ENCODE measurements at places on chromosomes 4 and X.
A peak's percentile ranks its signal among the peaks of the same experiment; 100 is the strongest.

DNA sequence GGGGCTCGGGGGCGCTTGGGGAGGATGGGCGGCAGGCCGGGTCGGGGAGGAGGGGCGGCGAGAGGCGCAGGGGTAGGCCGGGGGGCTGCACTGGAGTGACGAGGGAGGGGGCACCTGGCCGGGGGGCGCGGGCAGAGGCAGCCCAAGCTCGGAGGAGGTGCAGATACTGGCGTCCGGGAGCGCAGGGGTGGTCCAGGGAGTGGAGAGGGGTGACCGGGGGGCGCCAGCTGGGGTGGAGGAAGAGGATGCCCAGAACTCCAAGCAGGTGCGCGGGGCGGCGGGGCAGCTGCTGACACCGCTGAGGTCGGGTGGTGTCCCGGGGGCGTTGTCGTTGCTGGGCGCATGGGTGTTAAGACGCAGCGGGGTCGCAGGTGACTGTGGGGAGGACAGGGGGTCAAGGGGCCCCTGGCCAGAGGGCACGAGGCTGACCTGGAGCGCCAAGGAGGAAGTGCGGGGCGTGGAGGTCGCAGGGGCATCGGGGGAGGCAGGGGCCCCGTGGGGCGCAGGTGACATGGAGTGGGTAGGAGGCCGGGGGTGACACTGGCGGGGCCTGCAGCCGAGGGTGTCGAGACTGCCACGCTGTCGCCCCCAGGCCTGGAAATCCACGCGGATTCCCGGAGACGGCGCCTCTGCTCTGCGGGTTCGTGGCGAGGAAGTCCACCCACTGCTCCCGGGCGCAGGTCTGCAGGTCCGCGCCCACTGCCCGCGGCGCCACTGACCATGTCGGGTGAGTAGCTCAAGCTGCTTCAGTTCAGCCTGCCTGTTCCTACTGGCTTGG lies 928 bp downstream of the GYG2 start:
- no peak for DNase-seq

DNA sequence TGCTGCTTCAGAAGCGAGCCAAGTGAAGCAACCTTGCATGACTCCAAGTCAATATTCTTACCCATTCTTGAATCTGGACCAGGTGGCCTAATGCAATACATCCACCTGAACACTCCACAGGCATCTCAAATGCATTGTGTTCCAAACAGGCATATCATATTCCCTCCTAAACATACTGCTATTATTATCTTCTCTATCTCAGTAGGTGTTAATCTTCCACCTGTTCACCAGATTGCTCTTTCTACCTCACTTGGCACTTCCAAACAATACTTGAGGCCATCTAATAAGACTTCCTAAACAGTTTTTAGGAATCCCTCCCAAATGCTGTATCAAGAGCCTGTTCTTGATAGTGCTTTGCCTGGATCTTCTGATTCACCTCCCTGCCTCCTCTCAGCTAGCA lies 90.7 kb downstream of the GPRIN3 start:
- no peak for DNase-seq

DNA sequence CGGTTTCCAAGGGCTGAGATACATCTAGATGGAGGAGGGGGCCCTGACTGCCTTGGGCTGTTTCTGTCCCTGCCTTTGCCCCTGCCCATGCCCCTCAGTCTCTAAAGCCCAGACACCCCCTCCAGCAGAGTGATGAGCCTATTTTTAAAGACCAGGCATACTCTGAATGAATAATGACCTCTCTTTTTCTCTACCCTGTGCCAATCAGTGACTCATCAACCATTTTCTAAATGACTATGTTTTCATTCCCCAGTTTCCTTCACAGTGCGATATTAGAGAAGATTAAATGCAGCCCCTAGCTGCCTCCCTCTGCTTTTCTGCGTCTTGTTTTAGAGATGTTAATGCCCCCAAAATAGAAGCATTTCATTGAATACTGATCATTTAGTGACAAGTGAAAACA lies 15.5 kb upstream of the NHS start:
- DNase-seq, result no peak

DNA sequence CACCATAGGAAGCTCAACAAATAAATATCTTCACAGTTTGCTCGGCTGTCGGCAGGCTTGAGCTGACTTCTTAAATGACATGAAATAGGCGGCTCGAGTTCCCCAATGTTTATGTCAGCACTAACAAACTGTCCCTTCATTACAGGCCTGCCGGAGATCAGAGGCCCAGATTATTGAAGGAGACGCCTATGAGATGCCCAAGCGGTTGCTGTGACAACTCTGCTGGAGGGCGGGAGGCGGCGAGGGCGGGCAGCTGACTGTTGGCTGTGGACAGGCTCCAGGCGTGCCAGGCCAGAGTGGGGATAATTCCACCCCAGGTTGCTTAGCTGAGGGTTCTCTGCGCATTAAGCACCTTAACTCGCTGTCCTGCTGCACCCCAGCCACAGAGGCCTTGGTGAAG lies 39.2 kb upstream of the MSX1 start:
- peak; percentile 27 for DNase-seq

GRCh38 chr4:10731690-10732089 lies 47.1 kb upstream of the CLNK start:
- DNase-seq, result no peak

DNA sequence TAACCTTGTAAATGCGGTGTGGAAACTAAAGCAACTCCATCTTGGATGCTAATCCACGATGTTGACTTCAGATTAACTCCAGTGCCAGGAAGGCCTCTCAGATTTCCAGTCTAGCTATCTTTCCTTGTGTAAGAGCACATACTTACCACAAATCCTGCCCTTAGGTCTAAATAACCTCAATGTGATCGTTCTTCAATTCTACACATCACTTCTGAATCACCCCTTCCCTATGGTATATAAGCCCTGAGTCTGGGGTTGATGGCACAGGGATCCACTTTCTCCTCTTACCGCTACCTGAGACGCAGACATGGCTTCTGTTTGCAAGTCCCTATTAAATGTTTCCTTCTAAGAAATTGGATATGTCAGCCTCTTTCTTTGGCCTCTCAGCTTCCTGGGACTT lies 17.5 kb upstream of the ZNF41 start:
- no peak for DNase-seq

DNA sequence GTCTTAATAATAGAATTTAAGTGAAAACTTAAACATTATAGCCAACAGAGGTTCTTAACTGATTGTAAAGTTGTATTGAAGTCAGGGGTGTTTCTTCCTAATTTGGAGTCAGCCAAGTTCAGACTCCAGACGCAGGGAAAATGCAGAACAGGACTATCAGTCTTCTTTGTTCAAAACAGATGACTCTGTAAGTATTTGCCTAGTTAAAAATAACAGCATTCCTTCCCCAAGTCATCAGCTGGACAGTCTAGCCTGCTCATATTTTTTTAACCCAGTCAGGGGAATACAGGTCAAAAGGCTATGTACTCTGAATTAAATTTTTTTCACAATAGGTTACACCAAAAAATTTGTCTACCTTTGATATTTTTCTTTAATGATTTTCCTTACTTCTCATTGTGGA lies 73.8 kb upstream of the DCLK2 start:
- DNase-seq, result no peak

DNA sequence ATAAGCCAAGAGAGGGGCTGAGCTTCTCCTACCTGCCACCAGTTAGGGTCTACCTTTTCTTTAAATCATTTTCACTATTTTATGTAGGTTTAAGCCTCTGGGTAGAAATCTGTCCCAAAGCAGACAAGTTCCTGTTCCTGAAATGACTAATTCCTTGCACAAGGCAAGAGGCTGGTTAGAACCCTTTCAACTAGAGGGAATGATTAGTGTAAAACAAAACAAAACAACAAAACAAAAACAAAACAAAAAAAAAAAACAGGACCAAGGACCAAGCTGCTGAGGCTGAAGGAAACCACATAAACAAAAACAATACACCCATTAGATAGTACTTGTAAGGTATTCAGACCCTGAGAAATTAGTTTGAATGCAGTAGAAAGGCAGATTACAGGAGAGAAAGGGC lies 62.7 kb downstream of the MAML3 start:
- DNase-seq, result no peak

Measured in hypothalamus (tissue), 51 donors.